Stimulated activated CD8-positive, alpha-beta memory T cell treated with anti-CD3 and anti-CD28 coated beads, Interleukin-7, amount 100 ng/mL, for 4 hours (primary cell): ENCODE measurements at places on chromosomes 13 and 19.

GRCh38 chr13:71524613-71525304 lies 342.2 kb downstream of the DACH1 start:
- no peak for DNase-seq

- DNase-seq: no peak
Observed at GRCh38 chr13:28531077-28531844, 36.3 kb upstream of the FLT1 start.

- peak; percentile 62 for DNase-seq
Observed at GRCh38 chr19:35644987-35645679, 3.0 kb upstream of the COX6B1 start.

GRCh38 chr13:95388420-95389079 lies 87.3 kb upstream of the ABCC4 start:
- DNase-seq: no peak

GRCh38 chr19:16773259-16773658 lies 53.6 kb downstream of the NWD1 start:
- no peak for DNase-seq

DNA sequence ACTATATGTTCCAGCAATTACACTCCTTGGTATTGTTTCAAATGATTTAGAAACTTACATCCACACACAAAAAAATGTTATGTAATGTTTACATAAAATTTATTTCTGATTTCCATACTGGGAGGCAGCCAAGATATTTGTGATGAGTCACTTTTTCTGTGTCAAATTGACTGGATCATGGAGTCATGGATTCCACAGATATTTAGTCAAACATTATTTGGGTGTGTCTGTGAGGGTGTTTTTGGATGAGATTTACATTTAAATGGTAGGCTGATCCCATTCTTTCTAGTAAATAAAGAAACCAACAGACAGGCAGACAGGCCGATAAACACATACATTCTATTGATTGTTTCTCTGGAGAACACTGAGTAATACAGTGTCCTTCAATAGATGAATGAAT lies 562.8 kb downstream of the SLITRK6 start:
- DNase-seq: no peak
